ENCODE measurements at places on chromosomes 5 and 9.

DNA sequence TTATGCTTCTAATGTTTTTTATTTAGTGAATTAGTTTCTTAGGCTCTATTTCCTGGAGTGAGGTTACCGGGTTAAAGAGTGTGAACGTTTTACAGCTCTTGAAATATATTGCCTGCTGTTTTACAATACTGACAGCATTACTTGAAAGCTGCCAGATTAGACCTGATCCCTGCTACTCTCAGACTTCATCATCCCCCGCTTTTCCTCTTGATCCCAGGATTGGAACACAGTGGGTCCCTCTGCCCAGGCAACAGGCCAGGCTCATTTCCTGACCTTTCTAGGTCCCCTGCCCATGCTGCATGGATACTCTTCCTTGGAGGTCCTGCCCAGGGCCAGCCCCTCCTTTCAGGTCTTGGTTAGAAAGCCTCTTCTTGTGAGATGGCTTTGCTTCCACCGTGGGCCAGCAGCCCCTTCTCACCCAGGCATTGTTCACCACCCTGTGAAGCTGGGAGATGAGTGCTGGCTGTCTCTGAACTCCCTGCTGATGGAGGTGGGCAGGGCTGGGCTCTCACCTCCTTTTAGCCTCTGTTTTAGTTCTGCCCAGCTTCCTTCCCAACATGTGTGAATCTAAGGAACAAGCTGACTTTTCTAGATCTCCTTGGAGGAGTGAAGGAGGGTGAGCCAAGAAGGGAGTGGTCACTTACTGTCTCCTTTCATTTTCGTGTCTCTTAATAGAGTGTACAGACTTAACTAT lies 15.5 kb upstream of the FAM120AOS start:
- DNase-seq, result no peak
- H3K36me3 ChIP-seq, result no peaks in the 10 kb centered on the region
- H3K4me1 ChIP-seq, result peaks cover 7% of the 10 kb centered on the region
- H3K4me3 ChIP-seq, result no peak overlapping the region

- H3K36me3 ChIP-seq, result no peaks in the 10 kb centered on the region
- no peaks in the 10 kb centered on the region for H3K4me1 ChIP-seq
- H3K4me3 ChIP-seq, result no peak overlapping the region
- peak; percentile 61 for DNase-seq
- H3K27me3 ChIP-seq, result peaks cover 2% of the 10 kb centered on the region
- no peak overlapping the region for H3K27ac ChIP-seq
Measured at GRCh38 chr5:16178745-16179372, 732 bp downstream of the MARCHF11 start.

GRCh38 chr5:132425009-132425937 lies 55.8 kb downstream of the SLC22A5 start:
- H3K27ac ChIP-seq, result no peak overlapping the region
- H3K4me1 ChIP-seq, result peaks cover 10% of the 10 kb centered on the region
- H3K36me3 ChIP-seq, result no peaks in the 10 kb centered on the region
- DNase-seq, result no peak
- no peak overlapping the region for H3K4me3 ChIP-seq
- no peaks in the 10 kb centered on the region for H3K27me3 ChIP-seq

GRCh38 chr9:114960276-114960675 lies 29.9 kb upstream of the TNFSF8 start:
- H3K4me3 ChIP-seq, result no peak overlapping the region
- H3K4me1 ChIP-seq, result no peaks in the 10 kb centered on the region
- no peak for DNase-seq
- no peak overlapping the region for H3K27ac ChIP-seq

- peak; percentile 68 for DNase-seq
- H3K36me3 ChIP-seq, result no peaks in the 10 kb centered on the region
- H3K27ac ChIP-seq, result no peak overlapping the region
- no peaks in the 10 kb centered on the region for H3K4me1 ChIP-seq
- H3K27me3 ChIP-seq, result no peaks in the 10 kb centered on the region
Measured at GRCh38 chr5:2190549-2190948, 307.8 kb upstream of the IRX4 start.

- no peak overlapping the region for H3K4me3 ChIP-seq
- no peak for DNase-seq
- no peak overlapping the region for H3K27ac ChIP-seq
- no peaks in the 10 kb centered on the region for H3K36me3 ChIP-seq
- no peaks in the 10 kb centered on the region for H3K4me1 ChIP-seq
- no peaks in the 10 kb centered on the region for H3K27me3 ChIP-seq
Measured at GRCh38 chr9:108811944-108812343, 43.8 kb downstream of the ACTL7B start.

- DNase-seq, result no peak
- H3K36me3 ChIP-seq, result no peaks in the 10 kb centered on the region
- H3K27me3 ChIP-seq, result no peaks in the 10 kb centered on the region
- no peak overlapping the region for H3K4me3 ChIP-seq
- H3K27ac ChIP-seq, result no peak overlapping the region
- H3K4me1 ChIP-seq, result no peaks in the 10 kb centered on the region
Measured at GRCh38 chr5:19918780-19919179, 69.2 kb downstream of the CDH18 start.

GRCh38 chr5:147805030-147805454 lies 22.5 kb upstream of the JAKMIP2 start:
- no peak overlapping the region for H3K27ac ChIP-seq
- no peaks in the 10 kb centered on the region for H3K36me3 ChIP-seq
- no peaks in the 10 kb centered on the region for H3K27me3 ChIP-seq
- no peak overlapping the region for H3K4me3 ChIP-seq
- no peak for DNase-seq

- no peaks in the 10 kb centered on the region for H3K27me3 ChIP-seq
- DNase-seq, result no peak
- no peak overlapping the region for H3K27ac ChIP-seq
- no peak overlapping the region for H3K4me3 ChIP-seq
- H3K4me1 ChIP-seq, result no peaks in the 10 kb centered on the region
- H3K36me3 ChIP-seq, result no peaks in the 10 kb centered on the region
Measured at GRCh38 chr5:152246401-152246800, 158.7 kb downstream of the NMUR2 start.

GRCh38 chr5:143733665-143734455 lies 78.1 kb upstream of the HMHB1 start:
- H3K4me3 ChIP-seq, result no peak overlapping the region
- H3K27ac ChIP-seq, result no peak overlapping the region
- no peak for DNase-seq
- no peaks in the 10 kb centered on the region for H3K4me1 ChIP-seq
- H3K27me3 ChIP-seq, result no peaks in the 10 kb centered on the region

DNA sequence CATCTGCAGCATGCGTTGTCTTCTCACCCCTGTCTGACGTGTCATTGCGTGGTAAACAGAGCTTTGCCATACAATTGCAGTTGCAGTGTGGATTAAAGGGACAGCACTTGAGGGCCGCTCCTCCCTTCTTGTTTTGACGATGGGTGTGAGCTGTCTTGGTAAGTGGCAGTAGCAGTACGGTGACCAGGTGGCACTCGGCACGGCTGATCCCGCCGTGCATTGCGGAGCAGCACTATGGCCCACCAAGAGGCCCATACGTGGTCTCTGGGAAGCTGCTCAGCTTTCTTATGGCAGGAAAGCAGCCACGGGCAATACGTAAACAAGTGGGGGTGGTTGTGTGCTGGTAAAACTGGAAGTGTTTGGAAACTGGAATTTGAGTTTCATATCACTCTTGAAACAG lies 25.1 kb downstream of the EHMT1 start:
- H3K4me1 ChIP-seq, result no peaks in the 10 kb centered on the region
- DNase-seq, result peak; percentile 43
- H3K27ac ChIP-seq, result no peak overlapping the region
- no peaks in the 10 kb centered on the region for H3K27me3 ChIP-seq

GRCh38 chr9:121640491-121641223 lies 10.8 kb upstream of the DAB2IP start:
- H3K36me3 ChIP-seq, result no peaks in the 10 kb centered on the region
- no peaks in the 10 kb centered on the region for H3K4me1 ChIP-seq
- no peak overlapping the region for H3K4me3 ChIP-seq

Measured in aorta (tissue), 5 donors.